ENCODE measurements at places on chromosomes 6 and 20. TPM values are rescaled to one million over a fixed set of nuclear protein-coding genes. Genes with fewer than 3 reads are reported as not detected.

Gene KHDC1L
- not detected for total RNA-seq

Gene SIRPG
- total RNA-seq = not detected

Gene TNXB
- 13.1 TPM for total RNA-seq

Gene BPIFA1
- not detected for total RNA-seq

Gene TBC1D32
- total RNA-seq = 13.4 TPM

Gene EYS
- not detected for total RNA-seq

Gene TAGAP
- total RNA-seq = not detected

Gene ABHD16B
- not detected for total RNA-seq

GRCh38 chr6:13272131-13273046 lies 55.9 kb downstream of the TBC1D7 start:
- H3K4me3 ChIP-seq = no peak overlapping the region
- H3K4me1 ChIP-seq = no peaks in the 10 kb centered on the region
- no peak for DNase-seq
- H3K36me3 ChIP-seq = no peaks in the 10 kb centered on the region
- H3K27me3 ChIP-seq = no peaks in the 10 kb centered on the region

GRCh38 chr20:11376998-11377397 lies 540.7 kb upstream of the BTBD3 start:
- H3K27me3 ChIP-seq = no peaks in the 10 kb centered on the region
- DNase-seq = no peak
- no peaks in the 10 kb centered on the region for H3K36me3 ChIP-seq
- H3K27ac ChIP-seq = no peak overlapping the region

- peaks cover 9% of the 10 kb centered on the region for H3K4me1 ChIP-seq
- H3K4me3 ChIP-seq = no peak overlapping the region
- DNase-seq = no peak
- no peaks in the 10 kb centered on the region for H3K36me3 ChIP-seq
- H3K27me3 ChIP-seq = peaks cover 9% of the 10 kb centered on the region
Observed at GRCh38 chr20:50772420-50773185, 22.3 kb upstream of the BCAS4 start.

- peaks cover 8% of the 10 kb centered on the region for H3K27me3 ChIP-seq
- no peak for DNase-seq
- H3K4me1 ChIP-seq = peaks cover 7% of the 10 kb centered on the region
- no peak overlapping the region for H3K27ac ChIP-seq
Observed at GRCh38 chr20:62210496-62210855, 9.6 kb downstream of the HRH3 start.

GRCh38 chr6:33670971-33671743 lies 40.3 kb downstream of the UQCC2 start:
- H3K27ac ChIP-seq = no peak overlapping the region
- no peaks in the 10 kb centered on the region for H3K27me3 ChIP-seq
- no peak overlapping the region for H3K4me3 ChIP-seq
- peaks cover 11% of the 10 kb centered on the region for H3K36me3 ChIP-seq

GRCh38 chr6:119312441-119312840 lies 37.1 kb downstream of the MAN1A1 start:
- no peak for DNase-seq
- peaks cover 10% of the 10 kb centered on the region for H3K4me1 ChIP-seq
- H3K27me3 ChIP-seq = peaks cover 2% of the 10 kb centered on the region
- no peak overlapping the region for H3K4me3 ChIP-seq
- no peak overlapping the region for H3K27ac ChIP-seq

GRCh38 chr6:12733876-12734275 lies 17.3 kb downstream of the PHACTR1 start:
- no peaks in the 10 kb centered on the region for H3K4me1 ChIP-seq
- no peak for DNase-seq
- H3K36me3 ChIP-seq = no peaks in the 10 kb centered on the region

Data from osteocyte (in vitro differentiated cells).